ENCODE measurements at places on chromosomes 11 and 22.

- no peak for DNase-seq
Observed at GRCh38 chr11:63240098-63240497, 3.3 kb downstream of the SLC22A25 start.

GRCh38 chr22:21443735-21444421 lies 23.3 kb upstream of the TMEM191C start:
- DNase-seq = no peak

DNA sequence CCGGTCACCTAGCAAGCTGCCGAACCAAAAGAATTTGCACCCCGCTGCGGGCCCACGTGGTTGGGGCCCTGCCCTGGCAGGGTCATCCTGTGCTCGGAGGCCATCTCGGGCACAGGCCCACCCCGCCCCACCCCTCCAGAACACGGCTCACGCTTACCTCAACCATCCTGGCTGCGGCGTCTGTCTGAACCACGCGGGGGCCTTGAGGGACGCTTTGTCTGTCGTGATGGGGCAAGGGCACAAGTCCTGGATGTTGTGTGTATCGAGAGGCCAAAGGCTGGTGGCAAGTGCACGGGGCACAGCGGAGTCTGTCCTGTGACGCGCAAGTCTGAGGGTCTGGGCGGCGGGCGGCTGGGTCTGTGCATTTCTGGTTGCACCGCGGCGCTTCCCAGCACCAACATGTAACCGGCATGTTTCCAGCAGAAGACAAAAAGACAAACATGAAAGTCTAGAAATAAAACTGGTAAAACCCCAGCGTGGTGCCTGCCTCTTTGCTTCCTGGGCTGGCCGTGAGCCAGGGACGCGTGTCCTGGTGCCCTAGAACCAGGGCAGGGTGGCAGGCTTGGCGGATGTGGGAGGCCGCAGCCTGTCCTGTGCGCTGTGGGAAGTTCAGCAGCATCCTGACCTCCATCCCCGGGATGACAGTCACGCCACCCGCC lies 13.2 kb downstream of the CCND1 start:
- DNase-seq = no peak

DNA sequence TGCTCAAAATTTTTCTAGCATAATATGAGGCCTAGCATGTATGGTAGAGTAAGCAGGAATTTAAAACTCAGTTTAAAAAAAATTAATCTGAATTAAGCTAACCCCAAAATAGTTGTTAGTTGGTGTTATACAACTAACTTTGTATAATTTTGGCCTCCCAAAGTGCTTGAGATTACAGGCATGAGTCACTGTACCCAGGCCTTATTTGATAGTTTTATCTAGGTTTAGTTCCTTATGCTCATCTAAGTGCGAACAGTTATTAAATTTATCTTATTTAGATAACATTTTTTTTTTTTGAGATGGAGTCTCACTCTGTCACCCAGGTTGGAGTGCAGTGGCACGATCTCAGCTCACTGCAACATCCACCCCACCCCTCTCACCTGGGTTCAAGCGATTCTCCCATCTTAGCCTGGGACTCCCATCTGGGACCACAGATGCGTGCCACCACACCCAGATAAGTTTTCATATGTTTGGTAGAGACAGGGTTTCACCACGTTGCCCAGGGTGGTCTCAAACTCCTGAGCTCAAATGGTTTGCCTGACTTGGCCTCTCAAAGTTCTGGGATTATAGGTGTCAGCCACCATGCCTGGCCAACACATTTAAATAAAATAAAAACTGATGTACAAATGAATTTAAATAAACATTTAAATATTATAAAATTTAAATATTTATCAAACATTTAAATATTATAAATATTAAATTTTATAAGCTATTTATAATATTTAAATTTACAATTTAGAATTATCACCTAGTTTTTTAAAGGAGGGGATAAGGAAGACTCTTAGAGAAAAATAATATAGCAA lies 7.5 kb downstream of the IL18 start:
- no peak for DNase-seq

- DNase-seq = no peak
Observed at GRCh38 chr11:111715142-111715816, 50.9 kb downstream of the PPP2R1B start.

- DNase-seq = no peak
Observed at GRCh38 chr22:19357270-19358105, 66.0 kb upstream of the CLTCL1 start.

DNA sequence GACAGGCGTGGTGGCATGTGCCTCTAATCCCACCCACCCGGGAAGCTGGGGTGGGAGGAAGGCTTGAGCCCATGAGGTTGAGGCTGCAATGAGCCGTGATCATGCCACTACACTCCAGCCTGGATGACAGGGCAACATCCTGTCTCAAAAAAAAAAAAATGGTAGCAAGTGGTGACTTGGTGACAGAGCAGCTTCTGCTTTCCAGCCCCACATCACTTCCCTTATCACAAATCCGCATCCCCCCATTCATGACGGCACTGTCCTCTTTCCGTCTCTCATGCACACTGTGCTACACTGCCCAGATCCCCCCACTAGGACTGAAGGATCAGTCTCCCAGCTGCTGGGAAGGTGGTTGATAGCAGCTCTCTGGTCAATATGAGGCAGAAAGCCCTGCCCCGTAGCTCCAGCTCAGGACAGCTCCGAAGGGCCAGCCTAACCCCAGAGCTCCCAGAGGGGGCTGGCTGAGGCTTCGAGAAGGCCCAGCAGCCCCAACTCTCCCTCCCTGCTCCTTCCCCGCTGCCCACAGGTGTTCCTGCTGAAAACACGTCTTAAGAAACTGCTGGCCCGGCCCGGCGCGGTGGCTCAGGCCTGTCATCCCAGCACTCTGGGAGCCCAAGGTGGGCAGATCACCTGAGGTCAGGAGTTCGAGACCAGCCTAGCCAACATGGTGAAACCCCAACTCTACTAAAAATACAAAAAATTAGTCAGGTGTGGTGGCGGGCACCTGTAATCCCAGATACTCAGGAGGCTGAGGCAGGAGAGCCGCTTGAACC lies 15.9 kb downstream of the PGA5 start:
- no peak for DNase-seq

DNA sequence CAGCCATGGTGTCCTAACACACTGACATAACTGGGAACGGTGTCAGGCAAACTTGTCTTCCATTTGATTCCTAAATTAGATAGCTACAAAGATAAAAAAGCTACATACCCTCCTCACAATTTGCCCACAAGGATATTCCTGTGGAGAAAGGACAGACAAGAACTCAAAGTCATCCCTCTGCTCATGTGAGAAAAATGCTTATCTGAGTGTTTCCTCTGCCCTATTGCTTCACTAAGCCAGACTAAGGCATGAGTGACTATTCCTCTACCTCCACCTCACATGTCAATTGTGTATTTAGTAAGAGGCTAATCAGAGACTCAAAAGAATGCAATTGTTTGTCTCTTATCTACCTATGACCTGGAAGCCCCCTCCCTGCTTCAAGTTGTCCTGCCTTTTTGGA lies 247.7 kb downstream of the DDX10 start:
- DNase-seq = no peak

DNA sequence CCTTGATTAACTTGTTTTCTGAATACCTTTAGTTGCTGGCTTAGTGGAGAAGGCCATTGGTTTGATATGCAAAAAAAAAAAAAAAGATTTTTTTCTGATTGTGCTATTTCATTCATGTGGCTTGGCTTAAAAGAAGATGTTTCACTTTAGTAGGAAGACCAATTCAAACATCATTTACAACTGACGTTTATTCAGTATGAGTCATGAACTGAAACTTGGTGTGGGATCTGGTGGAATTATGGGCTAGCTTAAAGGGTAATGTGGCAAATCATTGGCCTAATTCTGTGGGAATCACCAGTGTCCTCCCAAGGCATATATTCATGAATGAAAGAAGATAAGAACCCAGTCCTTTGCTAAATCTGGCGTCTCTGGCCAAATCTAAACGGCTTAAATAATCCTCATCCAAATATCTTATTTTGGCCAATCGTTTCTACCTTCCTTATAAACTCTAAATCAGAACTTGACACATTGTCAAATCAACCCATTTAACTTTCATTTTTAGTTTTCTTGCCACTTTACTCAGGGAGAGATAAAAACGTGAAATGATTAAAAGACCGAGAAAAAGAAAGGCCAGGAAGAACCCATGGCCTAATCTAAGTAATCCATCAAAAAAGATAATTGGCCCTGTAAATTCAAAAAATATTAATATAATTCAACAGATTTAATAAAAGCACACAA lies 77.0 kb downstream of the DDIAS start:
- DNase-seq = peak; percentile 67

- no peak for DNase-seq
Observed at GRCh38 chr11:117414724-117415123, 87.1 kb downstream of the CEP164 start.

DNA sequence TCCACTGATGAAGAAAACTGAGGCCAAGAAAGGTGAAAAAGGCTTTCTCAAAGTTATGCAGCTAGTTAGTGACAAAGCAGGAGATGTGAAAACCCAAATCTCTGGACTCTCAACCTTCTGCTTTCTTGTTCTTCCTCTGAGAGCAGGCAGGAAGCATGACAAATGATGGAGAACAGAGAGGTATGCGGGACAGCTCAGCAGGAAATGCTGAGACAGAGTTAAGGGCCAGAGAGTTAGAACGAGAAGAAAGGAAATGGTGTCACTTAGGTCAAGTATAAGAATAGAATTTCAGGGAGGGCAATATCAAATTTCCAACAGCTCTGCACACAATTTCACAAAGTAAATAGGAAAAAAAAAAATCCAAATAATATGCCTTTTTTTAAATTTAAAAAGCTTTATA lies 67.6 kb upstream of the ARHGAP42 start:
- no peak for DNase-seq

GRCh38 chr11:86570020-86570419 lies 102.4 kb downstream of the ME3 start:
- no peak for DNase-seq

- DNase-seq = no peak
Observed at GRCh38 chr11:33242575-33242974, 14.6 kb upstream of the HIPK3 start.

DNA sequence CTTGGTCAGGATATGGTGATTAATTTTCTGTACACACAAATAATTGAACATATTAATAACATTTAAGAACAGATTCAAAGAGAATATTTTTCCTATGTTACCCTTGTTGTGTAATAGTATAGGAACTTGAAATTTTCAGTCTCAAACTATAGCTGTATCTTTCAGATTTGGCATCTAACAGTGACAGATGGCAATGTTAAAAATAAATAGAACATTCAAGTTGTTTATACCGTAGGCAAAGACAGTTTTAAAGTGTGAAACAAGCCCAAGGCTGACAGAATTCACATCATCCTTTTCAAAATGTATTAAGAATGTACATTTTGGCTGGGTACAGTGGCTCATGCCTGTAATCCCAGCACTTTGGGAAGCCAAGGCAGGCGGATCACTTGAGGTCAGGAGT lies 92.6 kb upstream of the TP53AIP1 start:
- DNase-seq = no peak

DNA sequence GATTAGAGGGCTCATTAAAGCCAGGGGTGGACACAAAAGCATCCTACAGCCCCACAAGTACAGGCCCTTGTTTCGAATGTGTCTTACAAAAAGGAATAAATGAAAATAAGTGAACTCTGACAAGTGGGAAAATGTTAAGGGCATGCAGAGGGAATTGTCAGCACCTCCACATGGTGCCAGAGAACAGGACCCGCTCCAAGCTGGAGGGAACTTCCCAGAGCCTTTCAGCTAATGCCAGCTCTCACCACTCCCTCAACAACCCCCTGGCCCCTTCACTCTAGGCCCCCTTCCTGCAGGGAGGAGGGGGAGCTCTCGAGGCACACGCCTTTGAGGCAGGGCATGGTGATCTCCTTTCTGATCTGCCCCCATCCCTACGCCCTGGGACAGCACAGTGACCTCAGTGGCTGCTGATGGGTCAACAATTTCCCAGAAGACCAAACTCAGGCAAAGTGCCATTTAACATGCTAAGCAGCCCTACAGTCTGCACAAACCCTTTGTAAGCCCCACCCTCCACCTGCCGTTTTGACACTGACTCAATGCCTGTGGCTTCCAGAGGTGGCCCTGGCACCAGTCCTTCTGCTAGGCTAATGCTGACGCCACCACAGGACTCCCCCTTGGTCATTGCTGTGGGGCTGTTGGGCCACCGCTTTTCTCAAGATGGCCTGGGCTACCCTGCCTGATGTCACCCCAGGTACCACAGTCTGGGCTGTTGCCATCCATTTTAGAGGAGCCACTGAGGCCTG lies 12.5 kb upstream of the CHST1 start:
- no peak for DNase-seq

DNA sequence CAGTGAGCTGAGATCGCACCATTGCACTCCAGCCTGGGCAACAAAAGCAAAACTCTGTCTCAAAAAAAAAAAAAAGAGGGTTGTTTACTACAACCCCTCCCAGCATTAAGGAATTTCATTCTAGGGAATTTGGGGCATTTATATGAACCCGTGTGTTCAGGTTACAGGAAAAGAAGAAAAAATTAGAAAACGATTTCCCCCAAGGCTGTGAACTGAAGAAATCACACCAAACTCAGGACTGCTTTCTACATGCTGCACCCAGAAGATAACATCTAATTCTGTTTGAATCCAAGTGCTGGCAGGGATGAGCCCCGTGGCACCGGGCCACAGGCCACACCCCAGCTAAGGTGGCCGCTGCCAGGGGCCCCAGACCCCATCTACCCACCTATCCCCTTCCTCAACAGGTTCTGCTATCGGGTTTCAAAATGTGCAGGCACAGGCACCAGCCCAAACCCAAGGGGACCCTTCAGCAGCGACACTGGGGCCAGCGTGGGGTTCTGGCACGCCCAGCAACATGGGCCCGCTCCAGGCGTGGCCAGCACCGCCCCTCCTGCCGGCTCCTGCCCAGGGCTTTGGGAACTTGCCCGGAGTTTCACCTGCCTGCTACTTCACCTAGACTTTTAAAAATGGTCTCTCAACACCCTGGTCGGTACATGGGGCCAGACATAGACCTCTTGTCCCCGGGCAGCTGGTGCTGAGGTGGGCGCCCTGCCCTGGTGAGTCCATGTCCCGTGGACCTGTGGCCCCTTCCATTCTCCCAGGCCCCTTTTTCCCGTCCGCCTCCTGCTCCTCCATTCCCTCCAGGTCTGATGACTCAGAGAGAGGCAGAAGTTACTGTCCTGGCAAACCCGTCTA lies 11.8 kb downstream of the CELSR1 start:
- no peak for DNase-seq

- DNase-seq = no peak
Observed at GRCh38 chr11:17768547-17768946, 34.0 kb downstream of the KCNC1 start.

DNA sequence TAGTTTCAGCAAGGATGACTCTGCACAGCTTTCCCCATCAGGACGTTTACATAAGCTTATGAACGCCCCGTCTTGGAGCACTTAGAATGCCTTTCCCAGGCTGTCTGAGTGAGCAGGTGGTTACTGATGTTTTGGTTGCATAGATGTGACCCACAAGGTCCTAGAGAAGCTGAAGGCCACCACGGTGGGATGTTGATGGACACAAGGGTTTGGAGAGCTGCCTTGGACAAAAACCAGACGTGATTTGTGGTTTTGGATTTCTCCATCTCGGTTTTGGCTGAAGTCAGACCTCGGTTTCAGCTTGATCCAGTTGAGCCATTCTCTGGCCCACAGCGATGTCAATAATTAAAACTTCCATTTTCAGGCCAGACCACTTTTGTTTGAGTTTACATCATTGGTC lies 151.9 kb downstream of the LDLRAD3 start:
- no peak for DNase-seq

Data from AG04449 (cell line).